Activated CD4-positive, alpha-beta memory T cell treated with anti-CD3 and anti-CD28 coated beads, Interleukin-2, amount 10 ng/mL, durations not matched to agents 7 days and 5 days (primary cell): ENCODE measurements at places on chromosomes 2 and 18. TPM values are rescaled to one million over a fixed set of nuclear protein-coding genes. Genes with fewer than 3 reads are reported as not detected.
A peak's percentile ranks its signal among the peaks of the same experiment; 100 is the strongest.

TIMM21 gene
- total RNA-seq = 18.4 TPM

DNA sequence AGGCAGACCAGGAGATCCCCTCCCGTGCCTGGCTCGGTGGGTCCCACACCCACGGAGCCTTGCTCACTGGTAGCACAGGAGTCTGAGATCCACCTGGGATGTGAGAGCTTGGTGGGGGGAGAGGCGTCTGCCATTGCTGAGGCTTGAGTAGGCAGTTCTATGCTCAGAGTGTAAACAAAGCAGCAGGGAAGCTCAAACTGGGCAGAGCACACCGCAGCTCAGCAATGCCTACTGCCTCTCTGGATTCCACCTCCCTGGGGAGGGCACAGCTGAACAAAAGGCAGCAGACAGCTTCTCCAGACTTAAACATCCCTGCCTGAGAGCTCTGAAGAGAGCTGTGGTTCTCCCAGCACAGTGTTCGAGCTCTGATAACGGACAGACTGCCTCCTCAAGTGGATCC lies 85.1 kb downstream of the UGP2 start:
- no peak for DNase-seq

ZSWIM2 gene
- total RNA-seq = not detected

GRCh38 chr2:85770786-85771409 lies 17.1 kb downstream of the ATOH8 start:
- DNase-seq = no peak

UNC80 gene
- total RNA-seq = not detected

TMEM37 gene
- not detected for total RNA-seq

DNA sequence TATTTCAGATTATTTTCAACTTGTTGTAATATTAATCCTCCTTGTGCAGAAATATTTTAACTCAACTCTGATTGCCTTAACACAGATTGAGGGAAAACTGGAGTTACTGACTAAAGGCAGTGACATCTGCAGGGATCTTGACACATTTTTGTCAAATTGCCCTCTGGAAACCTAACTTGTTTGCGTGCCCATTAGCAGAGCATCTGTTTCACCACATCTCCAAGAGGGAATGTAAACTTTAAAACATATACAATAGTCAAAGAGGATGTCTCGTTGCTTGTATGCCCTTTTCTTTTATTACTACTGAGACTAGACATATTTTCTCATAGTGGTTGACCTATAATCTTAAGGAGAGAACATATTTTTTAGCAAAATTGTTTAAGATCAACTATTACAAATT lies 14.2 kb downstream of the INPP1 start:
- no peak for DNase-seq

GRCh38 chr2:85390941-85391669 lies 19.1 kb downstream of the CAPG start:
- peak; percentile 77 for DNase-seq

DNA sequence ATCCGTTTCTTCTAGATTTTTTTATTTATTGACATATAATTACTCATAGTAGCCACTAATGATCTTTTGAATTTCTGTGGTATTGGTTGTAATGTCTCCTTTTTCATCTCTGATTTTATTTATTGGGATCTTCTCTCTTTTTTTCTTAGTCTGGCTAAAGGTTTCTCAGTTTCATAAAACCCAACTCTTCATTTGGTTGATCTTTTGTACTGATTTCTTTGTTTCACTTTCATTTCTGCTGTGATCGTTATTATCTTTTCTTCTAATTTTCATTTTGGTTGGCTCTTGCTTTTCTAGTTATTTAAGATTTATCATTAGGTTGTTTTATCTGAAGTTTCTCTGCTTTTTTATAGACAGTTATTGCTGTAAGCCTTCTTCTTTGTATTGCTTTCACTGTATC lies 463.6 kb upstream of the CRIM1 start:
- no peak for DNase-seq

GRCh38 chr2:94890234-94890633 lies 19.0 kb downstream of the TEKT4 start:
- no peak for DNase-seq

GRCh38 chr2:100921685-100922161 lies 80.4 kb upstream of the RPL31 start:
- no peak for DNase-seq

NDUFB3 gene
- total RNA-seq = 135 TPM

DNA sequence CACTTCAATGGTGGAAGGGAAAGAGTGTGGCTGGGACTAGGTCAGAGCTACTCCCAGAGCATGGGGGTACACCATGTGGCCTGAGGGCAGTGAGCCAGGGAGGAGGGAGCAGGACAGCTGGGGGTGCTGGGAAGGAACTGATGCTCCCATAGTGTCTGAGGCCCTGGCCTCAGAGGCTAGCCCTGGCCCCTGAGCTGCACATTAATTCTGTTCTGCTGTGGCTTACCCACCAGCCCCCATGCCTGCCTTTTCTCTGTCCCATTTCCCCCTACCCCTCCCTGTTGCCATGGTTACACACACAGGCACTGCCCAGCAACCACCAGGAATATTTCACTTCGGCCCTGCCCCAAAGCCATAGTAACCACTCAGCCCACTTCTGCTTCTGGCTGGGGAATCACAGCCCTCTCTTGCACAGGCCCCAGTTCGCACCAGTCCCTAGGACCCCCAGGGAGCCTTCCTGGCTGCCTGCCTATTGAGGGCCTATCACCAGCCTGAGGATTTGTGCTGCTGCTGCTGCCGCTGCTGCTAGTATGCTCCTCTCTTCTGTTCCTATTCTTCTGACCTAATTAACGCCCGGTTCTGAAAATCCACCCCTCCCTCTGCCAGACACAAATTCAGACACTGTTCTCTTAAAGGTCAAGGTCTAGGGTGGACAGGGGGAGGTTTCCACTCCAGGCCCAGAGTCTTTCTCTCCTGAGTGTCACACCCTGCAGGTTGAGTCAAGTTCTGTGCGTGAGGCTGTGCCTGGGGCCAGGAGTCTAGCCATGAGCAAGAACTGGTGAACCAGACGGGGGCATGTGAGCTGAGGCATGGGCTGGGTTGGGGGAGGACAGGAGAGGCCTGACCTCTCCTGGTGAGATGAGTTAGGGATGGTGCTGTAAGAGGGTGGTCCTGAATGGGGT lies 87.1 kb upstream of the MCFD2 start:
- no peak for DNase-seq

KLF7 gene
- total RNA-seq = 28.3 TPM

DNA sequence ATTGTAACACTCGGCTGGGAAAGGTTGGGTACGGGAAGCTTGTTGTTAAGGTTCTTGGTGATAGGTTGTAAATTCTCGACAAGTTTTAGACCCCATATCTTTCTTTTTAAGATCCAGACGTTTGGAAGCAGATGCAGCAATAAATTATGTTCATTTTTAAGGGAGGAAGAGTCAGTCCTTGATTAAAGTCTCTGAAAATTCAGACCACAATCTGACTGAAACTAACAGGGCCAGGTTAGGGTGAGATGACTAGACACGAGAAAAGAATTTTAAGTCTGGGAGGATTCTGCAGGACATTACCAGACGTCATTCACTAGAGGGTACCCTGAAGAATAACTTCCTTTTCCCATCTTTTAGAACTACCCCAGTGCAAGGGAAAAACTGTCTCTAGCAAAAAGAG lies 16.1 kb downstream of the WIPF1 start:
- no peak for DNase-seq

DNA sequence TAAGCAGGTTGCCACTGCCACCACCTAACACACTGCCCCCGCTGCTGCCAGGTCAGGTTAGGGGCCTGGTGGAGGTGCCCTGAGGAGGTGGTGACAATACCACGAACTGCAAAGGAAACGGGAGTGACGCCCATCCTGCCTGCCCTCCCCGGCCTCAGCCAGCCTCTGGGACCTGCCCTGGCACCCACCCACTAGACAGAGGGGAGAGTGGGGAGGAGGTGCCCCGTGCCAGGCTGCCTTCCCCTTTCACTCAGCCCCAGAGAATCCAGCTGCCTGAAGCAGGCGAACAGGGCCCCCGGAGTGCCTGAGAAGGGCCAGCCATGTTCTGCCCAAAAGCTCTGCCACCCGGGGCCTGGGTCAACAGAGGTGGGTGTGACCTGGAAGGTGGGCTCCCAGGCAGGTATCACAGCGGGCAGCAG lies 44.5 kb upstream of the FOSL2 start:
- DNase-seq = peak; percentile 83

DNA sequence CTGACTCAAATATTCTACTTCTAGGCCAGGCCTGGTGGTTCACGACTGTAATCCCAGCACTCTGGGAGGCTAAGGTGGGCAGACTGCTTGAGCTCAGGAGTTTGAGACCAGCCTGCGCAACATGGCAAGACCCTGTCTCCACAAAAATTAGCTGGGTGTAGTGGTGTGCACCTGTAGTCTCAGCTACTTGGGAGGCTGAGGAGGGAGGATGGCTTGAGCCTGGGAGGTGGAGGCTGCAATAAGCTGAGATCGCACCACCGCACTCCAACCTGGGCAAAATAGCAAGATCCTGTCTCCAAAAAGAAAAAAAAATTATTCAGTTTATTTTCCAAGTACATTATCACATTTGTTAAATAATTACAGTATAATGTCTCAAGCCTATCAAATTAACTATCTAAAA lies 7.3 kb downstream of the PPP3R1 start:
- DNase-seq = no peak

GRCh38 chr2:207409517-207409916 lies 120.2 kb upstream of the CREB1 start:
- no peak for DNase-seq

- DNase-seq = no peak
Measured at GRCh38 chr2:190044866-190045265, 17.7 kb downstream of the MSTN start.

CYTIP gene
- 389 TPM for total RNA-seq

DNA sequence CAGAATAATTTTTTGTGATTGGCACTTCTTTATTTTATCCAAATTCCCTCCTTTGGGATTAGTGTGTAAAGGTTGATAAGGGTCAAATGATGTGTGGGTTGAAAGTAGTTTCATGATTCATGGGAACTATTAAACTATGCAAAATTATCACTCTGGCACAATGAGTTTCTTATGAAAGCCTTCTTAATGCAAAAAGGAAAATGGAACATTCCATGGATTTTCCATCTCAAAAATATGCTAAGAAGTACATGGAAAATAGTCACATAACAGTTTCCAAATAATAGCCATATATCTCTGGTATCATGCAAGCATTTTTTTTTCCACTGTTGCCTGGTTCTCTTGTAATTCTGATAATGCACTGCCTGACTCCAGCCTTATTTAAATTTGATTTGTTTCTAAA lies 639.7 kb downstream of the NR4A2 start:
- no peak for DNase-seq

GRCh38 chr2:64594226-64594989 lies 59.3 kb downstream of the SERTAD2 start:
- no peak for DNase-seq

PSME4 gene
- total RNA-seq = 47.4 TPM
